NCI-H1694 (cell line): ENCODE measurements at places on chromosomes 11 and 22.

GRCh38 chr22:36201630-36202319 lies at the start of gene APOL4:
APOL4 (minus strand) TSS chr22:36201809; CDS start chr22:36201734, 75 bp downstream.
- DNase-seq, result peak; percentile 11

DNA sequence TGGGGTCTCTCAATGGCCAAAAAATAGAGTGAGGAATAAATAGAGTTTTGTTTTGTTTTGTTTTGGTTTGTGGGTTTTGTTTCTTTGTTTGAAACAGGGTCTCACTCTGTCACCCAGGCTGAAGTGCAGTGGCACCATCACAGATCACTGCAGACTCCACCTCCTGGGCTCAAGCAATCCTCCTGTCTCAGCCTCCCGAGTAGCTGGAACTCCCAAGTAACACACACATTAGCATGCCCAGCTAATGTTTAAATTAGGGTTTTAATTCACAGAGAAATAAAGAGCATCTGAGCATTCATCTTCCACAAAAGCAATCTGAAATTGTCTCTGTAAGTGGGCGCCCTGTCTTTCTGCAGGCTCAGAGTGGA lies 9.2 kb upstream of the IFITM3 start:
- DNase-seq, result no peak

DNA sequence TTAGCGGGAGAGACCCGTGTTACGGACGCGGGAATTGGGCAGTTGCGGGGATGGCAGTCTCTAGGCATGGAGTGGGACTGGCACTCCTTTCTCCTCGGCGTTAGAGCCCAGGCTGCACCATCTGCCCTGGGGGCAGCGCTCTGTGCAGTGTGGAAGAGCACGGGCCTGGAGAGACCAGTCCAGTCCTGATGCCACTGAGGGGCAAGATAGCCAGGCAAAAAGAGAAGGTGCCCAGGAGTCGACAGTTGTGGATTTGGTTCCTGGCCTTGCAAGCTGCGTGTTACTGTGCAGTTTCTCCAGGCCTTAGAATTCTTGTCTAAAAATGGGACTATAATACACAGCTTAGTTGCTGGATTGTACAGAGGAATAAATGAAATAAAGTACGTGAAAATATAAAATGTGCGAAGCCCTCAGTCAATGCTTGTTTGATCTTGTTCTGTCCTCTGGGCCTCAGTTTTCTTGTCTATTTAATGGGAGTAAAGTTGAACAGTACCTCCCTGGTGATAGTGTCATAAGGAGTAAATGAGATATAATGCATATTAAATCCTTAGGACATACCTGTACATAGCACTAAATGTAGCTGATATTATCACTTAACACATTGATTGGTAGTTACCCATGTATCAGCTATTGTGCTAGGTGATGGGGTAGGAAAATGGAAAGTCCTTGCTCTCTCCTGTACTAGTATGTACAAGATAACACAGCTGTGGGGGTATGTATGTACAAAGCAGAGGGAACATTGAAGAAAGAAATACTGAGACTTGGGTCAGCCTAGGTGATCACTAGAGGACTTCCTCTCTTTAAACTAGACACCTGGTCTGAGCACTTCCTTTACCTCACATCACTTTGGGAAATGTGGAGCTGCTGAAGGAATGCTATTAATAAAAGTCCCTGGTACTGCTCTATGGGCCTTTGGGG lies 1.2 kb downstream of the ATXN10 start:
- DNase-seq, result no peak

- DNase-seq, result no peak
Observed at GRCh38 chr11:63504933-63505586, 824 bp upstream of the LGALS12 start.
